ENCODE measurements at places on chromosomes 11 and 22. TPM values are rescaled to one million over a fixed set of nuclear protein-coding genes. Genes with fewer than 3 reads are reported as not detected.

Gene NXPE2
- not detected for total RNA-seq

Gene CDKN1C
- total RNA-seq = 0.26 TPM

Gene OR2AT4
- total RNA-seq = not detected

Gene HYLS1
- total RNA-seq = 11.7 TPM

Gene TREH
- total RNA-seq = not detected

Gene ANO1
- not detected for total RNA-seq

Gene CCDC89
- total RNA-seq = not detected

Gene PRAME
- total RNA-seq = not detected

DNA sequence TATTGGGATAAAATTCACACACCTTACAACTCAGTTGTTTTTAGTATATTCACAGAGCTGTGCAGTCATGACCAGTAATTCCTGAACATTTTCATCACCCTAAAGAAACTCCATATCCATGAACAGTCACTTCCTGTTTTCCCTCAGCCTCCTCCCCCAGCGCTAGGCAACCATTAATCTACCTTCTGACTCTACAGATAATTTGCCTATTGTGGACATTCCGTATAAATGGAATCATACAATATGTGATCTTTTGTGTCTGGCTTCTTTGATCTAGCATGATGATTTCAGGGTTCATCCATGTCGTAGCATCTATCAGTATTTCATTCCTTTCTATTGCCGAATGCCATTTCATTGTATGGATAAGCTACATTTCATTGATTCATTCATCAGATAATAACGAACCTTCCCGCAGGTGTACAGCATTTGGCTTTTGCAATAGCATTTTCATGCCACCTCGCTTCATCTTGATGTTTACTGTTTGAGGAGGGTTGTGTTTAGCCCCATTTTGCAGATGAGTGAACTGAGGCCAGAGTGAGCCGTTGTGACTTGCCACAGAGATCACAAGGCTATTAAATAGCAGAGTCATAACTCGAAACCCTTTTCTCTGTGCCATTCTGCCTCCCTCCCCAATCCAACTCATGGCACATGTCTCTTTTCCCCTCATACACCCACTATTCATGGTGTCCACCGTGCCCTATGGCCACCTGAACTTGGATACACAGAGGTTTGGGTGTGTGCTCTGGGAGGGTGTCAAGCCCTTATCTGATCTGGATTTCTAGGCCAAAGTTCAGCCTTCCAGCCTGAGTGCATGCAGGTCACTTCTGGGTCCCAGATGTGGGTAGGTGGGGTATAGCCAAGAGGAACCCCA is 11.1 kb upstream of the MYH9 start:
- H3K27ac ChIP-seq = no peak overlapping the region
- no peak for DNase-seq
- no peak overlapping the region for H3K4me3 ChIP-seq
- no peaks in the 10 kb centered on the region for H3K27me3 ChIP-seq

DNA sequence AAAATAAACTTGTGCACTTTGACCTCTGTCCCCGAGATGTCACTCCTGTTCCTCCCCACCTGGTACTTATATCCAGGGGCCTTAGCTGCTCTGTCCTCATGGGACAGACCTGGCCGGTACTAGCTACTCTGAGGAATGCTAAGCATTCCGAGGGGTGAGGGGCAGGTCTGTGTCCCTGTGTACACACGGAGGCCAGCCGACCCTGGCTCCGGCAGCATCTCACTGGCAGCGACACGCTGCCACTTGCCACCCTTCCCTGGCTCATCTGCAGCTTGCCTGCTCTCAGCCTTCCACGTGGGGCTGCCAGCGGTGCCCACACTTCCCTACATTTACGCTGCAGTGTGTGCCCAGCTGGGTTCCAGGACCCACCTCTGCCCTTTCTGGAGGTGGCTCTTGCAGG is 21.6 kb upstream of the TEF start:
- H3K4me1 ChIP-seq = no peaks in the 10 kb centered on the region
- H3K27ac ChIP-seq = no peak overlapping the region
- no peak overlapping the region for H3K4me3 ChIP-seq
- H3K27me3 ChIP-seq = no peaks in the 10 kb centered on the region
- no peak for DNase-seq
- H3K36me3 ChIP-seq = no peaks in the 10 kb centered on the region

GRCh38 chr22:42544686-42545085 is 9.1 kb upstream of the SERHL2 start:
- H3K27me3 ChIP-seq = no peaks in the 10 kb centered on the region
- H3K4me3 ChIP-seq = no peak overlapping the region
- DNase-seq = no peak
- no peaks in the 10 kb centered on the region for H3K36me3 ChIP-seq
- no peak overlapping the region for H3K27ac ChIP-seq

GRCh38 chr22:41742918-41743317 is 43.6 kb downstream of the MEI1 start:
- no peaks in the 10 kb centered on the region for H3K36me3 ChIP-seq
- H3K27me3 ChIP-seq = no peaks in the 10 kb centered on the region
- H3K4me1 ChIP-seq = peaks cover 6% of the 10 kb centered on the region
- DNase-seq = no peak

- no peaks in the 10 kb centered on the region for H3K36me3 ChIP-seq
- no peak for DNase-seq
- H3K27ac ChIP-seq = no peak overlapping the region
- H3K4me1 ChIP-seq = peaks cover 6% of the 10 kb centered on the region
- no peak overlapping the region for H3K4me3 ChIP-seq
These were observed 7.2 kb downstream of the DAGLA start for GRCh38 chr11:61687420-61687819.

- no peaks in the 10 kb centered on the region for H3K4me1 ChIP-seq
- H3K27ac ChIP-seq = no peak overlapping the region
These were observed 221.0 kb downstream of the HIPK3 start for GRCh38 chr11:33478111-33478573.

- H3K27me3 ChIP-seq = peaks cover 23% of the 10 kb centered on the region
- DNase-seq = no peak
- no peak overlapping the region for H3K27ac ChIP-seq
These were observed 19.4 kb downstream of the EHF start for GRCh38 chr11:34640050-34640923.

GRCh38 chr11:63887386-63887999 is 29.5 kb downstream of the RCOR2 start:
- no peak overlapping the region for H3K4me3 ChIP-seq
- peaks cover 86% of the 10 kb centered on the region for H3K4me1 ChIP-seq
- no peak for DNase-seq

DNA sequence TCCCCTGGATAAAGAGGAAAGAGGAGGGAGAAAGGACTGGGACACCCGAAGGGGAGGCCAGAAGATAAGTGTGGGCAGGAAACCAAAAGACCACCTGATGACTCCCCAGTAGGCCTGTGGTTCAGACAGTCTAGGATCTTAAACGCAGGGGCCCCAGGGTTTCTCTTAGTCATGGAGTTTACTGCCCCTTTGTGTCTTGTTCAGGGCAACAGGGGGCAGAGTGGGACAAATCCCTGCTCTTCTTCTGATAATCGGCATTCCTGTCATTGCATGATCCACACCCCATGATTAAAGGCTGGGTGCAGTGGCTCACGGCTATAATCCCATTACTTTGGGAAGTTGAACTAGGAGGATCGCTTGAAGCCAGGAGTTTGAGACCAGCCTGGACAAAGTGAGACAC is 4.7 kb upstream of the TMPRSS13 start:
- H3K27ac ChIP-seq = no peak overlapping the region
- no peak overlapping the region for H3K4me3 ChIP-seq
- no peak for DNase-seq
- H3K4me1 ChIP-seq = peaks cover 42% of the 10 kb centered on the region

DNA sequence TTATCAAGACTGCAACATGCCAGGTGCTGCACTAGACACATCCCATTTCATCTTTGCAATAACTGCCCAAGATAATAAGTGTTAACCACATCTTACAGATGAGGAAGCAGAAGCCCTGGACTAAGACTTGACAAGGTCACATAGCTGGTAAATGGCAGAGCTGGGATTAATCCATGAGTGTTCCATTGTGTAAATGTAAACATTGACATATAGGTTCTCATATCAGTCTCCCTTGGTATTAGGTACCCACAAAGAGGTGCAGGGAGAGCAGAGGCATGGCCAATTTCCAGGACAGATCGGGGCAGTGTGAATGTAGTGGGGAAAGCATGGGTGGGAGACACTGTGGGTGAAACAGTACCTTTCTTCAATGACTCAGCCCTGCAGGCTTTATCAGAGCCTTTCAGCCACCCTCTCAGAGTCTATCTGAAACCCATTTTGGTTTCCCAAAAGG is 17.9 kb downstream of the MICAL2 start:
- H3K36me3 ChIP-seq = peaks cover 1% of the 10 kb centered on the region
- no peak for DNase-seq
- no peak overlapping the region for H3K27ac ChIP-seq
- peaks cover 58% of the 10 kb centered on the region for H3K4me1 ChIP-seq
- no peaks in the 10 kb centered on the region for H3K27me3 ChIP-seq
- no peak overlapping the region for H3K4me3 ChIP-seq

GRCh38 chr11:120556797-120557196 is 45.2 kb downstream of the GRIK4 start:
- no peaks in the 10 kb centered on the region for H3K36me3 ChIP-seq
- no peak overlapping the region for H3K27ac ChIP-seq
- no peak for DNase-seq
- no peaks in the 10 kb centered on the region for H3K4me1 ChIP-seq
- H3K4me3 ChIP-seq = no peak overlapping the region

DNA sequence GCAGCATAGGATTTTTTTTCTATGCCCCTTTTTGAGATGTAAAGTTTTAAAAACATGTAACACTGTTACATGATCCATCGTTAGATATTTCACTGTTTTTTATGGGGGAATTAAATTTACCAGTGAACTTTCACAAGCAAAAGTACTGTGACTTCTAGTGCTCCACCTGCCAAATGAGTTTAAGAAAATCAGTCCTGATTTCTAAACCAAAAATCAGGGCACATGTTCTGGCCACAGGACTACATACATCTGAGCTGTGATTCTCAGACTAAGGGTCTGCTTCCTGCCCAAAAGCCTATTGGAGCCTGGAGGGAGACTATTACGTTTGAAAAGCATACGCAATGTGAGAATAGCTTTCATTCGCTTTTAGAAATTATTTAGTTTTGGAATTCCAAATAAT is 22.5 kb downstream of the TMPRSS13 start:
- no peak overlapping the region for H3K4me3 ChIP-seq
- no peaks in the 10 kb centered on the region for H3K36me3 ChIP-seq
- H3K27ac ChIP-seq = no peak overlapping the region
- DNase-seq = no peak
- H3K4me1 ChIP-seq = peaks cover 8% of the 10 kb centered on the region

DNA sequence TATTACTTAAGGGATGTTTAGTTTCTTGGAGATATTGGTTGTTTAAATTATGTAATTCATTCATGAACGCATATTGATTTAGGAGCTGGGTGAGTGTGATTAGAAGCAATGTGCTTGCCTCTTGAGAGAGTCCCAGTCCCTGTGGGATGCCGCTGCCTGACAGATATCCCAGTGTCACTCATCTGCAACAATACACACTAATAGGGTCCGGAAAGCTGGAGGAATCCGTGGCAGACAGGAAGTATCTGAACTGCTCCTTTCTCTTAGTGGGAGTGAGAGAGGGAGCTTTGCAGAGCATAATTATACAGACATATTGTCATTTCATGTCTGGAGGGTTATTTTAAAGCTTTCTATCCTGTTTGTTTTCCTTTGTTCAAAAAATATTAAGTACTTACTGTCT is 17.4 kb downstream of the AMOTL1 start:
- H3K27ac ChIP-seq = no peak overlapping the region
- no peaks in the 10 kb centered on the region for H3K36me3 ChIP-seq
- peaks cover 7% of the 10 kb centered on the region for H3K4me1 ChIP-seq
- no peaks in the 10 kb centered on the region for H3K27me3 ChIP-seq
- H3K4me3 ChIP-seq = no peak overlapping the region

DNA sequence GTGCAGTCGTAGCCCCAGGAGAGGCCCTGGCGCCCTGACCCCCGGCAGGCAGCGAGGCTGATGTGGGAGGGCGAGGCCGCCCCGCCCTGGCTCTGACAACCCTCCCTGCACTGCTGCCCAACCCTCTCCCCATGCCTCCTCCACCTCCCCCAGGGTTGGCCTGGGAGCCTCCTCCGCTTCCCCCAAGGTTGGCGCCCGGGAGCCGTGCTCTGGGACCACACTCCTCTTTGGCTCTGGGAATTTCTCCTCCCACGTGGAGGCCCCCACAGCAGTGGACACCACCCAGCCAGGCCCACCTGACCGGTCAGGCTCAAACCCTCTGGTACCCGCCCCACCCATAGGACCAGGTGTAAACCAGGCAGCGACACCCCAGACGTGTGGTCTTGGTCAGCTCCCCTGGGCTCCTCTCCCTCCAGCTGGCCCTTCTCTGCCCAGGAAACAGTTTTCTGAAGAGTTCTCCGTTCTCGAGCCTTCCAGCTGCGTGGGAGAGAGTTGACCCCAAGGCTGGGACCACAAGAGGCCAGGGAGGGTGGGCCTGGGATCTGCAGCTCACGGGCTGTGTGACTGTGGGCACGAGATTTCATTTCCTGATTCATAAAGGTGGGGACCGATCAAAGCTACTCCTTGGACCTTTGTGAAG is 39.5 kb upstream of the BRSK2 start:
- no peak overlapping the region for H3K4me3 ChIP-seq
- H3K4me1 ChIP-seq = no peaks in the 10 kb centered on the region
- no peak overlapping the region for H3K27ac ChIP-seq
- no peaks in the 10 kb centered on the region for H3K27me3 ChIP-seq
- no peaks in the 10 kb centered on the region for H3K36me3 ChIP-seq
- no peak for DNase-seq
